ENCODE measurements at places on chromosomes 3 and 15.

DNA sequence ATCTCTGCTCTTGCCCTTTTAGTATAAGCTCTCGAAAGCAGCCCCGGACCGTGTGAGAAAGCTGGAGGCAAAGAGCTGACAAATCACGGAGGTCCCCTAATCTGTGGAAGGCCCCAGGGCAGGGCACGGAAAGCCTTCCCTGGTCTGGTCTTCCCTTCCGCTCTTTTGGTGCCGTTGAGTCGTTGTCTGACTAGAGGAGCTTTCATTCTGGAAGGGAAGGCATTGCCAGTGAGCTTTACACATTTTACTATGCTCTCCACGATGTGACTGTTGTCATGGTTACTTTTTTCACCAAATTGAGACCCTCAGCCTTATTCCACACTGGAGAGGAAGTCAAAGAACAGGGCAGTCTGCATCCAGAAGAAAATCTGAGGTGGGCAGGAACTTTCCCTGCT, 71.7 kb downstream of the CYP19A1 start:
- DNase-seq: no peak

GRCh38 chr3:72862314-72863090, 14.3 kb upstream of the SHQ1 start:
- no peak for DNase-seq

DNA sequence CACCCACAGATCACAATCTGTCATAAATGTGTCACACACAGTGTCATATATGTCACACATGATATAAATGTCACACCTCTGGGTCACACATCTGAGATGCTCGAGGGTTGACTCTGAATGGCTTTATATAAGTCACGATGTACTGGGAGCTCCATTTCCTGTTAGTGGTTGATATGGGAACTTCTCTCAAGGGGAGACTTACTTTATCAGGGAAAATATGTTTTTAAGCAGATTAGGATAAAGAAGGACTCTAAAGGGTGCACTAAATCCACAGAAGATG, 83.9 kb upstream of the MEF2A start:
- DNase-seq: no peak

GRCh38 chr15:100940767-100941379, 21.7 kb downstream of the LRRK1 start:
- DNase-seq: peak; percentile 18

DNA sequence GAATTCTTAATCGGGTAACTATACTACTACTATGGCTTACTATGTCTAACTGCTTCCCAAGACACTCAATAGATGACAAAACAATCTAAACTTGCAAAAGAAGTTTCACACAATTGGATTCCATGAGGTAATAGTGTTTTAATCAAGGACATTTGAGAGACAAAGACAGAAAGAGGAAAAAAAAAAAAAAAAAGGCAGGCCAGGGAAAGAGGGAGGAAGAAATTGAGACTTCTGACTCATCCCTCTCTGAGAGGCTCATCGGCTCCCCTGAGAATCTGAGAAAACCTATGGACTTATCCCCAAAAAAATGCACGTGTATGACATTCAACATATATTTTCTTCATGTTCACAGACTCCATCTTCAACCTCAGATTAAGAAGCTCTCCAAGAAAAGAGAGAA, 61.0 kb downstream of the SCAPER start:
- no peak for DNase-seq

- DNase-seq: no peak
These were observed 93.3 kb upstream of the HACD2 start for GRCh38 chr3:123678108-123678511.

DNA sequence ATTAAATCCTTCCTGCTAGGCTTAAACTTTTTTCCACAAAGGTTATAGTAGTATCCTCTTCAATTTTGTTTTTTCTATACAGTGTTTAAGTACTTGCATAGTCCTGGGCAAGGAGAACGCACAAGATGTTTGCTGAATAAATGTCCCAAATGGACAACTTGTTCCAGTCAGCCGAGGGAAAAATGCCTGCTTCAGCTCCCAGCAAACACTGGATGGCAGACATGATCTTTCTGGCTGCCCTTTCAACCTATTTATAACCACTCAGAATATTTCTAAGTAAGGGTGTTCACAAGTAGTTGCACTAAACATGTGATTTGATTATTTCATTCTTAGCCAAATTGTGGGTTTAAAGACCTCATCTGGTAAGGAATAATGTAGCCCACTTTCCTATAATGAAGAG, 29.8 kb downstream of the GNB4 start:
- no peak for DNase-seq

- DNase-seq: no peak
These were observed 436.9 kb upstream of the ZNF717 start for GRCh38 chr3:76222201-76222600.

DNA sequence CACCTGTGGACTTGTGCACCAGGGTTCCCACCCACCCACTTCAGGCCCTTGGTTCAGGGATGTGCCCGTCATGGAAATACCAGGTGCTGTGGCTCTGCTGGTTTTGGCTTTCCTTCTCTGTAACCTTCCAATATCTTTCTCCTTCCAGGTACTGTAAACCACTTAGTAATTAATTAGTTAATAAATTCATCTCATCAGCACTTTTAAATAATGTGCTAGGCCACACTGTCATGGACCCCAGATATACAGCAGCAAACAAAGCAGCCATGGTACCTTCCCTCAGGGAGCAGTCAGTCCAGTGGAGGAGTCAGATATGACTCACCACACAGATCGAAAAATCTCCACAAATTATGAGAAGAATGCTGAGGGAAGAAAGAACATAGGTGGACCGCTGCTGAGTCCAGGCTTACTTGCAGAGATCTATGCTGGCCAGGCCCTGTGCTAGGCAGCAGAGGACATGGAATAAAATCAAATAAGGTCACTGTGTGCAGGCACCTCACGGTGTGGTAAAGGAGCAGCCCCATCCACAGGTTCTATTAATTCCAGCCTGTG, 6.8 kb upstream of the GATA2 start:
- no peak for DNase-seq

GRCh38 chr3:47016934-47017435, 37.5 kb downstream of the NBEAL2 start:
- peak; percentile 39 for DNase-seq

DNA sequence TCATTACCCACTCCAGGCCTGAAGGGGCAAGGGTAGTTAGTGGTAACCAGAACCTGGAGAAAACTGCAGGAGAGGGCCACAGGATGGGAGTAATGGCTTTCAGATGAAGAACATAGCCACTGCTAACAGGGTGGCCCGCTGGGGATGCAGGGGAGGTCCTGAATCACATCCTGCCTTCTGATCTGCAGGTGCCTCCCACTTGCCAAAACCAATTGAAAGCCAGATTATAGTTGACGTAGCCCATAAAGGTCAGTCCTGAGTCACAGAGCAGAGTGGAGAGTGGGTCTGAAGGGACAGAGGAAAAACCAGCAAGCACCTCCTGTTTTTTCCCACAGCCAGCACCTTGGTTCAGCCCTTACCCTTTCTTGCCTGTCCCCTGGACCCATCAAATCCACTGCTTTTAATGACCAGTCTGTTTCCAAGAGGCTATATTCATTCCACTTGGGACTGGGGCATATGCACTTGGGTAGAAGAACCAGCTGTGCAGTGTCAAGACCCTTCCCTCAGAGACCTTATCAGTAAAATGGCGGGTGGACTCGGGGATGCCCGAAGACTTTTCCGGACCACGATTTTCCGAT, 646 bp upstream of the SLC35G2 start:
- DNase-seq: peak; percentile 51

GRCh38 chr3:60301142-60301541, 950.1 kb downstream of the FHIT start:
- DNase-seq: no peak

DNA sequence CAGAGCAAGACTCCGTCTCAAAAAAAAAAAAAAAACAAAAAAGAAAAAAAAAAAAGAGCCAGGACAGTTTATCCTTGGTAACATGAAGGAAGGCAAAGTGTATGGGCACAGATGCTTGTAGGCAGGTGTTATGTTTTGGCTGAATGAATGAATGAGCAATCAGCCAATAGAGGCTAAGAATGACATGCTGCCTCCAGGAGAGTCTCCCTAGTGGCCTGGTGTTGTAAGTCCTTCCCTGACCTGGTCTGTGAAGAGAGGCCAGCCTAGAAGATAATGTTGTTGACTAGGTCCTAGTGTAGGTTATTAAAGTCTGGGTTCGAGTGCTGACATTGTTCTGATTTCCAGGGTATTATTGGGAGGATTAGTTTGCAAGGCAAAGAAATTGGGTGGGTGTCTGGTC, 24.9 kb downstream of the GYG1 start:
- no peak for DNase-seq

GRCh38 chr3:147702509-147702908, 293.3 kb downstream of the ZIC1 start:
- DNase-seq: no peak

DNA sequence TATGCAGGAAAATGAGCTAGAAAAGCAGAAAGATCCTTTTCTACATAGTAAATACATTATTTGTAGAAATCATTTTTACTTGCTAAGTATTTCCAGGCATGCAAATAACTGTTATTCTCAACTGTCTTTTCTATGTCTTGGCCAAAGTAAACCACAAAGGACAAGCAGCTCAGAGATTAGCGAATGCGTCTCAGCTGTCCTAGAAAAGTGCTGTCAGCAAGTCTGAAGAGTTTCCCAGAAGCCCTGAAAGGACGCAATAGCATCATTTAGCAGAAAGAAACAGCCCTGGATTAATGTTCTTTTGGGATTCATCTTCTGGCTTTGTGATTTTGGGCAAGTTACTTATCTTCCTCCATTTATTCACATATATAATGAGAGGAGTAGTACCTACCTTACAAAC, 100.3 kb downstream of the ZIC1 start:
- DNase-seq: no peak

DNA sequence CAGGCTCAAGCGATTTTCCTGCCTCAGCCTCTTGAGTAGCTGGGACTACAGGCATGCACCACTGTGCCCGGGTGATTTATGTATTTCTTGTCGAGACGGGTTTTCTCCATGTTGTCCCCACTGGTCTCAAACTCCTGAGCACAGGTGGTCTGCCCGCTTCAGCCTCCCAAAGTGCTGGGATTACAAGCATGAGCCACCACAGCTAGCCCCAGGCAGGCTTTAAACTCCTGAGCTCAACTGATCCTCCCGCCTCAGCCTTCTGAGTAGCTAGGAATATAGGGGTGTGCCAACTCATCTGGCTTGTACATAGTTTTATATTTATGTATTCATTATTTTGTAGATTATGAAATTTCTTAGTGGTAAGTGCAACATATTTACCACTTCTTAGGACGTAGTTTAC, 198.8 kb upstream of the MCTP2 start:
- no peak for DNase-seq

DNA sequence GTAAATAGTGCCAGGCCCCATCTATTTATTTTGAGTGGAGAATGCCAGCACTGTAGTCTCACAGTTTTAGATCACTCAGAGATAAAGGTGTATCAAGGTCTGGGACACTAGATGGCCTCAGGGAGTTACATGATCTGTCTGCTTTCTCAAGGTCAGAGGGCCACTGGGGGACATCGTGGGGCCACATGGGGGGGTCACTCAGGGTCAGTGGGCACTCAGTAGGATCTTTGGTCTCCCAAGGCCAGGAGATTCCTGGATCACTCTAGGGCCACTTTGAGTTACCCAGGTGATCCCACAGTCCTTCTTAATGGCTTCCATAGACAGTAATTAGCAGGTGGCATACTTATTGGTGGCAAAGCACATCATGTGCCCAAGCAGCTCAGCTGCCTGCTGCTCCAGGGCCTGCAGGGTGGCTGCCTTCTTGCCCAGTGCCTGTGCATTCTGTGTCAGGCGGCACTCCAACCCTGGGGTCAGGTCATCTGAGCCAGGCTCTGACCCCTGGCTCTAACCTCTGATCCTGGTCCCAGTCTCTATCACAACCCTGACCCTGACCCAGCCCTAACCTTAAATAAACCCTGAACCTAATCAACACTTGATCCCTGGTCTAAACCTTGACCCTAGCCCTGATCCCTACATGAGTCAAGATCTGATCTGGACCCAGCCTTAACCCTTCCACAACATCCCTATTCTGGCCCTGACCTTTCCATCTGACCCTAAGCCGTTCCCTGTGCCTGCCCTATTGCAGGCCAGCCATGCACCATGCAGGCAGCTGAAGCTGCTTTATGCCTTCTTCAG, 1.8 kb upstream of the LAMB2 start:
- DNase-seq: no peak

DNA sequence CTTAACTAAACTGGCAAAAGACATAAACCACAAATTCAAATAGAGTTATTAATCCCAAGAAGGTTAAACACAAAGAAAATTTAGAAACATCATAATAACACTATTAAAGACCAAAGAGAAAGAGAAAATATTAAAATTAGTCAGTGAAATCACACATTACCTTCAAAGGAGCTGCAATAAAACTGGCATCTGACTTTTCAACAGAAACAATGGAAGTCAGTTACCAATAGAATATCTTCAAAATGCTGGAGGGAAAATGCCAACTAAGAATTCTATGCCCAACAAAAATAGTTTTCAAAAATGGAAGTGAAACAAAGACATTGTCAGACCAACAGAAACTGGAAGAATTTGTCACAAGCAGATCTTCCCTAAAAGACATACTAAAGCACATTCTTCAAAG, 68.7 kb upstream of the RNF7 start:
- DNase-seq: no peak

DNA sequence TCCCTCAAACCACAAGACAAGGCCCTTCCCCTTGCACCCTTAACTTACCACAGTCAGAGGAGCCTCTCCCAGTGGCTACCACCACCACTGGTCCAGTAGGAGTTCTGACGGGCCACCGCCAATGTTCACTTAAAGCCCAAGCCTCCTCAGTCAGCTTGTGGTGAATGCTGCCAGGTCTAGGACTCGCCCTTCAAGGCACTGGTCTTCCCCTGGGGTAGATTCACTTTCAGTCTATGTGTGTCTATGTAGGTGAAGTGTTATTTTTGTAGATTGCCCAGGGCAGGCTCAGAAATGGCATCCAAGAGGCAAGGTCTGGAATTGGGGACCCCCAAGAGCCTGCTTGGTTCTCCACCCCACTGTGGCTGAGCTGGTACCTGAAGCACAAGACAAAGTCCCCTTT, 15.4 kb upstream of the CASR start:
- no peak for DNase-seq

DNA sequence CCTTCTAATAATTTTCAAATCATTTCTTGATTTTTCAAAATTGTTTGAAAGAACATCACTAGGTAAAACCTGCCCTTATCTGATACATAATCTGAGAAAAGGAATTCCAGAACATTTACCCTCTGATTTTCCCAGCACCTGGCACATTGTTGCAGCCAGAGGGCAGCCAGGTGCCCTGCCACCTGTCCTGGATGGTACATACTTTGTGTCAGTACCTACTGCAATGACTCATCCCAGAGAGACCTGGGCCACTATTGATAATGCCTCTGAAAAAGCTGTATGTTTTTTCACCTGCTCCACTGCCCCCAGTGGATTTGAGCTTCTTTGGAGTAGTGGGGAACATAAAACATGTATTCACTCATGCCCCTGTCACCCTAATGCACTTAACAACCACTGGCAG, 648.9 kb upstream of the GBE1 start:
- no peak for DNase-seq
